ENCODE measurements at places on chromosomes 3 and 15.

DNA sequence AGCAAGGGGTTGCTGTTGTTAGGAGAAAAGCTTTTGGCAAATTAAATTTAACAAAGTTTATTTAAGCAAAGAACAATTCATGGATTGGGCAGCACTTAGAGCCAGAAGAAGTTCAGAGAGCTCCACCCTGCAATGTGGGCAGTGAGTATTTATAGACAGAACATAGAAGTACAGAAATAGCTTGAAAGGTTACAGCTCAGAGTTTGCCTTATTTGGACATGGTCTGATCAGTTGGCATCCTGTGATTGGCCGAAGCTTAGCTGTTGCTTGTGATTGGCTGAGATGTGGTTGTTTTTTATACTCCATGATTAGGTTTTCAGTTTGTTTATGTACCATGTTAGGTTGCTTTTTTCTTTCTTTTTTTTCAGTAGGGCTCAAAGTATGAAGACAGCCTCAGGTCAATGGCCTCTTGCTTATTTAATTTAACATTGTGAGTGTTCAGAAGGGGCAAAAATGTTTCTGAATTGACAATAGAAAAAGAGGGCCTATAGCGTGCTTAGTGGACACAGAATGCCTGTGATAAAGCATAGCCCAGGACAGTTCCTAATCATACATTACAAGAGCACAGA, 293.8 kb downstream of the IGSF11 start:
- DNase-seq = no peak

DNA sequence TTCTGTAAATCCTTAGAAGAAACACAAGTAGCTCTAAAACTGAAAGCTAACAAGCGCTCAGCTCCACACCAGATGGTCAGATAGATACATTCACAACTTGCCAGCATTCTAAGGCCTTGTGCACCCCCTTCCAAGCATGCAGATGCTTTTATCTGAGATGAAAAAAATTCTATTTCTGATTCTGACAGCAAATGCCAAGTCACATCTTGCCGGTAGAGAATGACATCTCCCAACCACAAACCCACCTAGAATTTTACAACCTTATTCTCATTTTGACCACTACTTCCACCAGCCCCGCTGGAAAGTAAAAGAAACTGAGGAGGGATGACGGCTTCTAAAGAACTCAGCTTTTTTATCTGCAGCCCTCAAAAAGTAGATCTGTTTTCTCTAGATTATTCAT, 57.7 kb downstream of the SUMF1 start:
- no peak for DNase-seq

- no peak for DNase-seq
Measured at GRCh38 chr3:171011109-171011872, 15.2 kb downstream of the SLC2A2 start.

GRCh38 chr3:194487289-194488054, 670 bp upstream of the ATP13A3 start:
- peak; percentile 14 for DNase-seq

DNA sequence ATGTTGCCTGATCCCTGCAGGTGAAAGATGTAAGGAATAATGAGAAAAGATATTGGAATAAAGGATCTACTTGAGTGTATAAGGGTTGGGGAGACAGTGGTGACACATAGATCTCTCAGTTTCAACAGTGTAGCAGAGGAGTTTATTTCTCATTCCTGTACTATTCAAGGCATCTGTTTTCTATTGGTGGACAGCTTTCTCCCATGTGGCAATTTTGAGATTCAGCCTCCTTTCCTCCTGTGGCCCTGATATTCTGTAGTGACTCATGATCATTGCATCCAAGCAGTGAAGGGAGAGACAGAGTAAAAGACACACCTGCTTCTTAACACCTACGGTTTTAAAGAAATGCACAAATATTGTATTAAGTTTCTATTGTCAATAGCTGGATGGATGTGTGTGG, 327.6 kb downstream of the GRM7 start:
- no peak for DNase-seq

DNA sequence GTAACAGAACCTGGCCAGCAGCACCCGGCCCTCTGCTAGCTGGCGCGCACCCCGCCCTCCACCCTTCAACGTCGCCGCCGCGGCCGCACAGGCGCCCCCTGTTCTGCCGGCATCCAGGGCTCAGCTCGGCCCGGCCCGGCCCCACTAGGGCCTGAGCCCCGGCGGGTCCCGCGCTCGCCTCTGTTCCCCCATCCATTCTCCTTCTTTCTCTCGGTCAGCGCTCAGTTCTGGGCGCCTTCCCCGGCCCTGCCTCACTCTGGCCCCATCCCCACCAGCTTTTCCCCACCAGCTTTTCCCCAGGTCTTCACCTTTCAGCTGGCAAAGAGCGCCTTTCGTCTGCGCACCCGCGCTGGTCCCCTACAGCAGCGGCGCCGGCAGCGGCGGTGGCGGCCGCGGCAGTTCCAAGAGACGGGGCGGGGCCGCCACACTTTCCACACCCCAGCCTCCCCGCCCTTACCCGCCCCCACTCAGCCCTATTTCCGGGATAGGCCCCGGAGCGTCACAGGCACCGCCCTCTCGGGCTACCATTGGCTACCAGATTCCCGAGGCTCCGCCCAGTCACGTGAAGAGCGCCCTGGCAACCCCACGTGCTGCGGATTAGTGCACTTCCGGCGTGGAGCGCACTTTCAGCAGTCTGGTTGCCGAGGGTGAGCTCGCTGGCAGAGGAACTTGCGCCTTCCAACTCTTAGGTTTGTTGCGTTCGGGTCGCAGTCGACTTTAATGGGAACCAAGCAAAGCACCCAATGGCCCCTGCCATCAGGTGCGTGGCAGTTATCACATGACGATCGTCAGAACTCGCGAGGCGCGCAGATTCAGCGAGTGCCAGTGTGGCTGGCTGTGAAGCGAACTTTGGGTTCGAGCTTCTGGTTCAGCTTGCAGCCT, at the start of gene EIF5A2:
EIF5A2 (minus strand) TSS at position 403 of the 882 bp plus-strand sequence. CDS start 831 bp downstream, outside the sequence.
- peak; percentile 91 for DNase-seq

GRCh38 chr3:186487819-186488218, 56.4 kb downstream of the CRYGS start:
- DNase-seq = no peak

DNA sequence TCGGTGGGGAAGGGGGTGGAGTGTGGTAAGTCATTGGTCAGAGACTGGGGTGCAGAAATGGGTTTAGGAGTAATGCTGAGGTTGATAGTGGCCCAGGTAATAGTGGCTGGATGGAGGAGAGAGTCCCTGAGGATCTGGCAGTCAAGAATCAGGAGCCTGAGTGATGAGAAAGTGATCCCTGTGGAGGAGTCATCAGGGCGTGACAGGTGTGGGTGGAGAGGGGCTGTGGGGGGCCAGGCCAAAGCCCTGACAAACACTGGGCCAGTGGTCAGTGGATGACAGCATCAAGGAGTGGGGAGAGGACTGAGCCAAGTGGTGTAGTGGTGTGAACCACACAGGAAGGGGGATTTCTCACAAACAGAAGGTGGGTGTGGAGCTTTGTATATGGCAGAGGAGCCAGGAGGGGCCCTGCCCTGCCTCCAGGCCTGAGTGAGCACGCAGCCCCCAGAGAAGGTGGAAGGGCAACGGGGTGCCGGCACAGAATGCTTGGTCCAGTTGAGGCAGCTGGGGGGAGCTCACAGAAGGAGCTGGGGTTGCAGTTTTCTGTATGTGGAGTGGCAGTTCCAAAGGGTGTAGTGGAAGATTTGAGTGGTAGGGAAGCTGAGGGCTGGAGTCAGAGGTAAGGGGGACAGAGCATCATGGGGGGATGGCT, 77.1 kb downstream of the SPSB4 start:
- DNase-seq = no peak

DNA sequence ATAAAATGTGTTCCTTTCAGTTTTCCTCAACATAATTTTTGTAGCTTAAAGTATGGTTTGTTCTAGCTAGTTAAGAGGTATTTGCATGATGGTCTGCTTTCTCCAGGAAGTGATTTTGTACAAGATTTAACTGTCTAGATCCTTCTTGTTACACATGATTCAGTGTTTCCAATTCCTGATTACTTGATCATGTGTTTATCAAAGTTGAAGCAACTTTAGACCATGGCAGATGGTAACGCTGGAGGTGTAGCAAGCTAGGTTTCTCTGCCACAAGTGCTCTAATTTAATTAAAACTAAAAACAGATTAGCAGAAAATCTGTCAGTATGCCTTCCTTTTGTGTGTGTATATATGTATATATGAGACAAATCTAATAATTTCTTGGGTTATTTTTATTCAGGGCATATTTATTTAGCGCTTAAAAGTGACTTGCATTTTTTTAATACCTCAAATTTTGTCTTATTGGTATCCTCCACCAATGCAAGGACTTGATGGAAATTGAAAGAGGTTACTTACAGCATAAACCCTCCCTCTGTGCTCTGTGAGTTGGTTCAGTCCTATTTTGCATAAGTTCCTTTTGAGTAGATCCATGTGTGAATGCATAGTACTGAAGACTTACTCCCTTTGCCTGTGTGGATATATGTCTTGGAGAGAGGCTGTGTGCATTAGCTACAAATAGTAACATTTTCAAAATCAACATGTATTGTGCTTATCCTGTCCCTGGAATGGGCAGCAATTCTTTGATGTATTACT, 157.3 kb upstream of the CGNL1 start:
- no peak for DNase-seq

GRCh38 chr3:1197051-1197450, 104.2 kb downstream of the CNTN6 start:
- DNase-seq = no peak

DNA sequence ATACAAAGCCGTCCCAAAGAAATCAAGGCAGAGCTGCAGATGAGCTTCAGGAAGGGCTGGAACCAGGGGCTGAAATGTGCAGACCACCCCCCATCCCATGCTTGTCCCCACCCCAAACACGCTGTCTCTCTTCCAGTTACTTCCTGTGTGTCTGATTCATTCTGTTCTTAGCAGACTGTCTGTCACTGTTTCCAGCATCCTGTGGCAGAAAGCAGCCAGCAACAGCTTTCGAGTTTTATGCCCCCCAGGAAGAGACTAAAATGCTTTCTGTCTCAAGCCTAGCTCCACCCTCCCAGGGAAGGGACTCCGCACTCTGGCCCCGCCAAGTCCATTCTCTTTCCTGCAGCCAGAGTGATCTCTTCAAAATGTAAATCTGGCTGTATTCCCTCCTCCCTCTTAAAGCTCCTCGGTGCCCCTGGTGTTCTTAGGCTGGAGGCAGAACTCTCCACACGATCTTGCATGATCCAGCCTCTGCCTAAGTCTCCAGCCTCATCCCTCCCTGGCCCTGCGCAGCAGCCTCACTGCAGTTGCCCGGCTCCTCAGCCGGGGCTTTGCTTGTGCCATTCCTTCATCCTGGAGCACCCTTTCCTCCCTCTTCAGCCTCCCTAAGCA, 41.5 kb downstream of the HRH1 start:
- no peak for DNase-seq

GRCh38 chr15:31016446-31016915, 25.1 kb upstream of the MTMR10 start:
- no peak for DNase-seq

DNA sequence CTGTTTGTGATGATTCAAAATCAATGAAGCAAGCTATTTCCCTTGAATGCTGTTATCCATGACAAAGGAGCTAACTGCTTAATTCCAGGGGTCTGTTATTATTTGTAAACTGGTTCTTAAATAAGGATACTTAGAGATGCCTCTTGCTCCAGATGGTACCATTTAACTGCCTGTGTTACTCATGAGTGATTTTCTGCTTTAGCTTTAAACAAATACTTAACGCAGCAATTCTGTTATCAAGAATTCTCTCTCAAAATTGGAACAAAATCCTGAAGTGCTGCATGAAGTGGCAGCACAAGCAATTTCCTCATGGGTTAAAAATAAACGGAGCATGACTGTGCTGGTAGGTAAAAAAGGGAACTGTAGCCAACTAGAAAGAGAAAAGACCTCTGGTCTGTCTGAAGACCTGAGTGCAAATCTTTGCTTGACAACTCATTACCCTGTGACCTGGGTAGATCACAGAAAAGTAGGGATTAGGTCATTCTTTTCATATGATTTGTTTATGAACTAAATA, 62.5 kb upstream of the GBE1 start:
- DNase-seq = no peak

- no peak for DNase-seq
Measured at GRCh38 chr3:143956838-143957237, 14.8 kb upstream of the DIPK2A start.

DNA sequence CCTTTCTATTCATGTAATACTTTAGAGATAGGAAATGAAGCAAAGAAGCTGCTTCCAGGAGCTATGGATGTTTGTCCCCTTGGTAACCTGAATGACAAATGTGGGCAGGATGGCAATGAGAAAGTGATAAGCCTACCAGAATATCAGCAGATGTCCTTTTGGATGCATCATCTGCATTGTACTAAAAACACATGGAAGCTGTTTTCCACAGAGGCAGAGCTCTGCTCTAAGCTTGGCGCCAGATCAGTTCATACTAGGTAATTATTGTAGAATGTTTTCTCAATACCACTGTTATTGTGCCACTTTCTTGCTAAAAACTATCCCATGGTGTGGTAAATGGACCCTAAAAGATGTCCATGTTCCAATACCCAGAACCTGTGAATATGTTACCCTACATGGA, 100.2 kb downstream of the DTWD1 start:
- no peak for DNase-seq

DNA sequence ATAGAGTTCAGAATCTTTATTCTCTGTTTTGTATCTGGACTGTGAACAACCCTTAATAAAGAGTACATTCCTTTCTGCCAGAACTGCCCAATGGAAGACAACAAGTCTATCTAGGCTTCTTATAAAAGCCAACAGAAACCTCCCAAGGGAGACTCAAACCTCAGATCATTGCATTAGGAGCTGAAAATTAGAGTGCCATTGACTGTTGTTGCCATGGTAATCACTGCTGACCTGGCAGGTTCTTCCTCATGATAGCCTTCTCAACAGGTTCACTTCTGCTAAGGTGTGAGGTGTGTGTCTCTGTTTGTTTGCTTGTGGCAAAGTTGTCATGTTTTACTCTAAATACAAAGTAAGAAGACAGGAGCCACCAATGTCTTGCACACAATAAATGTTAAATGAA, 79.2 kb downstream of the TMEM108 start:
- DNase-seq = no peak

GRCh38 chr15:38085114-38085513, 150.7 kb downstream of the TMCO5A start:
- DNase-seq = no peak

DNA sequence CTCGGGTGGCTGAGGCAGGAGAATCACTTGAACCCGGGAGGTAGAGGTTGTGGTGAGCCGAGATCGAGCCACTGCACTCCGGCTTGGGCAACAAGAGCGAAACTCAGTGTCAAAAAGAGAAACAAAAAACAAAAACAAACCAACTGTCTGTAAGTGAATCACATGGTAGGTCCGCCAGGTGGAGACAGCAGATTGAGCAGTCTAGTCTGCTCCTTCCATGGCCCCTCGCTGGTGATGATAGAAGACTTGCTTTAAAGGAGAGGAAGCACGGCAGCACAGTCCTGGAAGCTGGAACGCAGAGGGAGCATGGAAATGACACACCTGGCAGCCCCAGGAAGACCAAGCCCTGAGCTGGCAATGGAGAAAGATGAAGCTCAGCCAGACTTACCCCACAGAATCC, 31.4 kb upstream of the MGLL start:
- no peak for DNase-seq

DNA sequence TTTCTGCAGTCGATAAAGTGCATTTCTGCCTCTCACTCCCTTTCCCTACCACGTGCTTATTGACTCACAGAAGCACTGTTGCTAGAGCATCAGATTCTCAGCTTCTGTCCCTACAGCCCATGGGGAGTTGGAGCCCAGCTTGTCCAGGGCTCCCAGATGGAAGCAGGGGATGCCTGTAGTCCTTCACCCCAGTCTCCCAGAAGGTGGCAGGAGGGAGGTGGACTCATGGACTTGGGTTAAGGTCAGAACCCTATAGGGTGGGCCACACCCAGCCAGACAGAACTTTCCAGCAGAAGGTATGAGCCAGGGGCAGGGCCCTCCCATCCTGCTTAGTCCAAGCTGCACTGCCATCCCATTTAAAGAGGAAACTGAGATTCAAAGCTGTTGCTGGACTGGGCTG, 33.1 kb upstream of the SEMA3F start:
- DNase-seq = no peak

- DNase-seq = no peak
Measured at GRCh38 chr15:68630211-68630555, 51.4 kb downstream of the CORO2B start.

All from T-helper 22 cell (primary cell).